ENCODE measurements at places on chromosomes 3 and 15.

- peak; percentile 85 for DNase-seq
Measured at GRCh38 chr15:40338921-40339620, 1.7 kb downstream of the CCDC9B start.

DNA sequence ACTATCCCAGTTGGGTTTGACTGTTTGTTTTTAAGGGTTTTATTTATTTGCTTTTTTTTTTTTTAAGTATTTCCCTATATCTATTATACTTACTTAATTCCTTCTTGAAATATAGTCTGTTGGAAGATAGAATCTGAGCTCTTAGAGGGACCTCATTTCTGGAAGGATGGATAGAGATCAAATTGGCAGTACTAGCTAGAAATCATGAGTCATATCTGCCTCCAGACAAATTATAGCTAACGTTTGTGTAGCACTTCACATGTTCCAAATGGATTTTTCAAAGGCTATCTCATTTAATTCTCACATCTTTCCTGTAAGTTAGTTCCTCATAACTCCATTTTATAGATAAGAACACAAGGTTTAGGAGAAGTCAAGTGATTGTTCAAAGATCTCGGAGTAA lies 384.7 kb downstream of the ZIC1 start:
- DNase-seq, result no peak

- DNase-seq, result no peak
Measured at GRCh38 chr3:149634072-149634471, 23.8 kb downstream of the WWTR1 start.

DNA sequence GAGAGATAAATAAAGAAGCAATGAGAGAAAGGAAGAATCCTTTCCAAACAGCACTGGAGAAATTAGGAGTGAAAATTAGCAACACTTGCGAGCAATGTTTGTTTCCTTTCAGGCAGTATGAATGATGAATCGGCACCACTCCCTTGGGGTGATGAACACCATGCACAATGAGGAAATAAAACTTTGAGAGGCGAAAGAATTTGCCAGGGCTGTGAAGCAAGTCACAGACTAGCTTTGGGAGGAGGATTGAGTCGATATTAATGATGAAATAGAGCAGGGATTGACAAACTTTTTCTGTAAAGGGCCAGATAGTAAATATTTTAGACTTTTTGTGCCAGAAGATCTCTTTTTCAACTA lies 237.7 kb downstream of the AGBL1 start:
- DNase-seq, result no peak

- DNase-seq, result no peak
Measured at GRCh38 chr15:32781781-32782180, 64.0 kb downstream of the GREM1 start.

- no peak for DNase-seq
Measured at GRCh38 chr3:14337828-14338227, 64.6 kb upstream of the SLC6A6 start.

- DNase-seq, result no peak
Measured at GRCh38 chr3:13158408-13158807, 85.2 kb upstream of the IQSEC1 start.

- DNase-seq, result peak; percentile 59
Measured at GRCh38 chr3:142595581-142595950, 627 bp upstream of the PLS1 start.

- no peak for DNase-seq
Measured at GRCh38 chr3:155110996-155111901, 31.1 kb downstream of the MME start.

DNA sequence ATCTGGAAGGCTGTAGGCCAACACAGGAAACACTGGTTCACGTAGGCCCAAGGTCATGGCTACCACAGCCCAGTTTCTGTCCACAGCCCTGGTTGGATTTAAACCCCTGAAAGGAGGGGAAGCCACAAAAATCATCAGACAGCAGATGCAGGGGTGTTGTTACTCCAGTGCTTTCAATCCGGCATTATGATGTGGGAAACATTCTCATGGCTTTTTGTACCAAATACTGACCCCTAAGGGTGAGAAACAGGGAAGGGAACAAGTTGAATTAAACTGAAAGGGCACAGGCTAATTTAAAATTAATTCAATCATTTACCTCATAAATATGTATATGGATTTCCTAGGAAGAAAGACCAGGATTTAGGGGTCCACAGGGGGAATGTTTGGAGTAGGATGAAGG lies 375.6 kb downstream of the CTNNB1 start:
- DNase-seq, result no peak

DNA sequence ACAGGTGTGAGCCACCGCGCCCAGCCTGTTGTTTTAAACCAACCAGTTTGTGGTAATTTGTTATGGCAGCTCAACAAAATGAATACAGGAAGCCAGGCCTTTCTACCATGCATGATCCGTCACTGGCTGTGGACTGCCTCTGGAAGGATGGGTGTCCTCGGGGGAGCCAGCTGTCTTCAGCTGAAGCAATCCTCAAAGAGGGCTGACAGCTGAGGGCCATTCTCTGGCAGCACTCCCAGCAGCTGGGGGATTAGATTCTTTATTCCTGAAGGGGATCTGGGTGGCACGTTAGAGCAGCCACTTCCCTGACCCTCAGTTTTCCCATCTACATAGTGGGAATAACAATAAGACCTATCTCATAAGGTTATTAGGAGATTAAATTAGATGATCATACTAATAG lies 24.4 kb downstream of the POLR2M start:
- DNase-seq, result no peak

DNA sequence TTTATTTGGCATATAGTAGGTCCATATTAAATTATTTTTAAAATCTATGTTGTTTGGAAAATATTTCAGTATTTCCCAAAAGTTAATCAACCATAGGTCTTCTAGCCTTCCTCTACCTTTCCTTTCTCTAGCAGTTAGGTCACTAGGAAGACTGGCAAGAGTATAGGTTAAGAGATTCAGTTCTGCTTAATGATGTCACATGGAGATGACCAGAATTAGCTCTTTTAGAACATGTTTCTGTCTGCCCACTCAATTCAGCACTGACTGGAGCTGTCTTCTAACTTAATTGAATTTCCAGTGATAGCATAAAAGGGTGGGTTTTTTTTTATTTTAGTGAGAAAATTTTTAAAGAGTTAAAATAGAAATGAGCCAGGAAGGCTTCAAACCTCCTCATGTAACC lies 23.8 kb upstream of the ZBED2 start:
- DNase-seq, result no peak

GRCh38 chr15:79093352-79093935 lies 2.9 kb upstream of the RASGRF1 start:
- DNase-seq, result no peak

GRCh38 chr3:101847328-101847727 lies 2.0 kb upstream of the NFKBIZ start:
- no peak for DNase-seq

DNA sequence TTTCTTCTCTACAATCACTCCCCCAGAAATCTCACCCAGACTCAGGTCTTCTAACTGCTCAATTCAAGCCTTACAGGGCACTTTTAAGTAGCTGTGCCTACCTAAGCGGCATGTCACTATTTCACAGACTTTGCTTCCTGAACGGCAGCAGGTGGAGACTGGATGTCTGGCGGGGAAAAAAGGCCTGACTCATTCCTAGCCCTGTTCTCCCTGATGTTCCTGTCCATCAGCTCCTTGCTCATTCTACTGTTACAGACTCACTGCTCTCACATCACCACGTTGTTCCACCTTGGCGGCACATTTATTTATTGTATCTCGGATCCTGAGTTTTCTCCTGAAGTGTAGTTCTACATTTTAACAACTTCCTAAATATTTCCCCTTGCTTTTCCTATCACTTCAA lies 52.6 kb upstream of the ATP11B start:
- no peak for DNase-seq

DNA sequence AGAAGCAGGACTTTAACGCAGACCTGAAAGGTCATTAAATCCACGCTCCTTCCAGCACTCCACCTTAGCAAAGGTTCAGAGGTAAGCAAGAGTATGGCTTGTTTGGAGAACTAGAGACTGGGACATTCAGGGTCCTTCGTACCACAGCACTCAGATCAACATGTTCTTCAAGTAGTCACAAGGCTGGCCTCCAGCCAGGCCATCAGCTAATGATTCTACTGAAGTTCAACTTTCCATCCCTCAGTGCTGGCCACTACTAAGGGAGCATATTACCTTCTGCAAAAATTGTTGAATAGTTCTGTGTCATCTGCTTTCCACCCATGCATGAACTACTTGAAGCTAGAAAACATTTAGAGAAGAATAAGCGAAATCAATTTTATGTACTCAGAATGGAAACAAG lies 17.6 kb downstream of the CD200R1L start:
- no peak for DNase-seq

DNA sequence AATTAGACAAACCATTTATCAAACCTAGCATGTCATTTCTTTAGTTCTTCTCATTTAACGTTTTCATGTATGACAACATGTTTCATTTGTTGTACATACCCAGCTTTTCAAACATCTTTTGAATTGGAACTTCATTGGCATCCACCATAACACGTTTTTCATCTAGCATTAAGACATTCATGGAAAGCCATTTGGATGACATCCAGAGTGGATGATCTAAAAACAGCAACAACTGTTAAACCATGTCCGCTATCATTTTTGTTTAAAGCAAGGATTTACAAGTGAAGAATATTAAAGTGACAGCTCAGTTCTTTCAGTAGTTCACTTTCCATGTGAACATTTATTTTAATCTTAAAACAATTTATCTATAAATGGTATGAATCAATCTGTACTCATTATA lies 14.5 kb downstream of the GATM start:
- no peak for DNase-seq

DNA sequence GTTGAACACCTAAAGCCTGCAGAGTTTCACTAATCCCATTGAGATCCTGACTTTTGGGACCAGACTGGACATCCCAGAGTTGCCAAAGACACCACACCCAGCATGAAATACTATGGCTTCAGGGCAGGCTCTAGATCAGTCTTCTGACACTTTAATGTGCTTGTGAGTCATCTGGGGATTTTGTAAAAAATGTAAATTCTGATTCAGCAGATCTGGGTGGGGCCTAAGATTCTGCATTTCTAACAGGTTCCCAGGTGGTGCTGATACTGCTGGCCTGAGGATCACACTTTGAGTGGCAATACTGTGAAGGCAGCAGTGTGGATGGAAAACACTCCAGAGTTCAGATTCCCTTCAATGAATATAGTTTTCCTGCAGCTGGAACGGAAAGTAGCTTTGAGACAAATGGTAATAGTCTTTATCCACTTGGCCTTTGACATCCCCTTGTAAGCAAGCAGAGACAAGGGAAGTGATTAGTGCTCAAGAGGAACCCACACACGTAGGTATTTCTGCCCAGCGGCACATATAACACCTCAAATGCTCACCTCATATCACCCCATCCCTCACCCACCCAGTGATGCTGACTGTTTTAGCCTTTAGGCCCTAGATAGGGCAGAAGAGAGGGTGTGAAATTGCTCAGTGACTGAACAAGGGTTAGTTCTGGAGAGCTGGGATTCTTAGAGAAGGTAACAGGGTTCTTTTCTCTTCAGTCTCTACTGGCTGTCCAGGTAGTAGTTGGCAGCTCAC lies 51.5 kb upstream of the GSK3B start:
- peak; percentile 68 for DNase-seq

DNA sequence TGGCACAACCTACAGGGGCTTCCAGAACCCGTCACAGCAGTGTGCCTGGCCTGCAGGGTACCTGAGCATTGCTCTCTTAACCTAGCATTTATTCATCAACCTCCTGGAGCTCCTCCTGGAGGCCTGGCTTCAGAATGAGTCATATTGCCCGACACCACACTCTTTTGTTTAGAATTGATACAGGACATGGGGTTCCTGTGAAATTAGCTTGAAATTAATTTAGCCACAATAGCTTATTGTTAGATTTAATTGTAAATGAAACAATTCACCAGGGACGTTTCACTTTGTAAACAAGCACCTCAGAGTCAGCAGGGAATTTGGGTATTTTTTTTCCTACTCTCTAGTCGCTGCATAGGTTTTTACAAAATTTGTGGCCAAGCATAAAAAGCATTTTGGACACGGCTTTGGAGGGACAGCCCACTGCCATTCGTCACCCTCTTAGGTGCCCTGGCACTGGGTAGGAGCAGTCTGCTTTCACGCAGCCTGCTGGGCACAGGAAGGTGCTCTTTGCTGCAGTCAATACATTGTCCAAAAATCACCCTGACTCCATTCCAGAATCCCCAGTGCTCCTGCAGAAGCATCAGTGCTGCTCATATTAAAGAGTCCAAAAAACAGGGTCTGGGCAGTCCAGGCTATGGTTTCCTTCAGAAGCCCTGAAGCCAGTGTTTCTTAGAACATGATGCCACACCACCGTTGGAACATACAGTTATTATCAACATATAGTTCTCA lies 60.8 kb upstream of the MEF2A start:
- DNase-seq, result no peak

- peak; percentile 69 for DNase-seq
Measured at GRCh38 chr15:53611145-53611920, 148.1 kb downstream of the WDR72 start.

GRCh38 chr15:57017024-57017423 lies 98.6 kb downstream of the TCF12 start:
- no peak for DNase-seq

- DNase-seq, result no peak
Measured at GRCh38 chr15:96947296-96948229, 617.1 kb downstream of the NR2F2 start.

GRCh38 chr3:64924961-64925360 lies 237.2 kb upstream of the ADAMTS9 start:
- DNase-seq, result no peak

DNA sequence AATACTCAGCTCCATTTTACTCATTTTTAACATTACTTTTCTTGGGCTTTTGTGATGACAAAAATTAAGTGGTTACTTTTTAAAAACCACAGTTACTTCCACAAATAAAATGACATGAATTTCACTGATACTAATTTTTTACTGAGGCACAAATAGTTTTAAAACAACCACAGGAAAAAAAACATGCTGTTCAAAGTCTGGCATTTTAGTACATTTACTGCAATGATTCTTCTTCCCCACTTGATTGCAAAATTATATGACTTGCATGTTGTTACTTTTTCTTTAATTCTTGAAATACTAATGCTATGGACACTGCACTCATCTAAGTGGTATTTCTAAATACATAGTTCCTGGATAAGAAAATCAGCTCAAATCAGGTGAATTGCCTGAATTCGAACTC lies 24.8 kb upstream of the SLMAP start:
- no peak for DNase-seq

- no peak for DNase-seq
Measured at GRCh38 chr3:123335007-123335670, 113.8 kb downstream of the ADCY5 start.

- peak; percentile 90 for DNase-seq
Measured at GRCh38 chr3:48614044-48614443, 4.6 kb upstream of the UQCRC1 start.

DNA sequence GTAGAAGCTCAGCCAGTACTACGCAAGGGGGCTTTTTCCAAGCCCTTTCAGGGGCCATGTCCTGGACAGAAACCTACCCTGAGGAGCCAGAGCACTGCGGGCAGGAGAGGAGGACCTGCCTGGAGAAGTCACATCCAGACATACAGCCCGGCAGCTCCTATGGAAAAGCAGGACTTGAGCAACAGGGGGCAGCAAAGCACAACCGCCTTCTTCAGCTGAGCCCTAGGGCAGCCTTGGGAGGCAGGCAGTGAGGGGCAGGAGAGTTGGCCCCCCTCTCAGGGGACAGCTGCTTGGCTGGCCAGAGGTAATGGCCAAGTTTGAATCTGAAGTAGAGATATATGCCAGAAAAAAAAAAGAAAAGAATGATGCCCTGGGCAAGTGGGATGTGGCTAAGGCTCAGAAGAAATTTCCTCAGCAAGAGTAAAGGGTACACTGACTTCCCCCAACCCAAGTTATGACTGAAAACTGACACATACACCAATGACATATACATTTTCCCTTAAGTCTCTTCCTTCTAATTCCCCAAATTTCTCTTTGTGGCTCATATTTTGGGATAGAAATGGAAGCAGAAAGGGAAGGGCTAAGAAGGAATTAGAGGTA lies 56.9 kb downstream of the CYP19A1 start:
- DNase-seq, result no peak

Data from HS-5 (cell line).